ENCODE measurements at places on chromosomes 6 and 20.

DNA sequence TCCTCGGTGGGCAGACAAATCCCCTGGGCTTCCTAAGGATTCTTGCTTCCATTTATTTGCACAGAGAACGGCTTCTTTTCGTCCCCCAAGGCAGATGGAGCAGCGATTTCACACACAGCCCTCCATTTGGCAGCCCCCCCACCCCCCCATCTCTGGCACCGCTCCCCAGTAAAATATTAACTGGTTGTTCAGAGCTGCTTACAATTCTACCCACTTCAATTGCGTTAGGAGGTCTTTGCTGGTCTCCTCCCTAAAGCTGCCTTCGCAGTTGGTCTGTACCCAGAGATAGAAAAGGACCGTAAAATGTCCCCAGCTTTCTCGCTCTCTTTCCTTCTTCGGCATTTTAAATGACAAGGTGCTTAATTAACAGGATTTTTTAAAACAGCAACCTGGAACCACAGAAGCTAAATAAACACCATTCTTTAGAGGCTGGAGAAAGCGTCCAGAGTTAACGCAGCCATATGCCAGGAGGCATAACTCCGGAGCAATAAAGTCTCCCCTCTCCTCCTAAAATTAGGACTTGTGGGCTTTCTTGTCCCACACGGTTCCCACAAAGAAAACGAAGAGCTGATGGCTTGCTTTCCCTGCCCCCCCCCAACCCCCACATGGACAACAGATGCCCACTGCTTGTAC, 1.7 kb upstream of the ZMYND8 start:
- no peaks in the 10 kb centered on the region for H3K36me3 ChIP-seq
- H3K27me3 ChIP-seq = no peaks in the 10 kb centered on the region
- DNase-seq = no peak
- peaks cover 58% of the 10 kb centered on the region for H3K4me1 ChIP-seq
- H3K27ac ChIP-seq = peak overlapping the region; percentile 89
- H3K4me3 ChIP-seq = peak overlapping the region; percentile 68

GRCh38 chr20:52963131-52963530, 9.0 kb upstream of the TSHZ2 start:
- no peak overlapping the region for H3K27ac ChIP-seq
- no peak for DNase-seq
- H3K4me1 ChIP-seq = no peaks in the 10 kb centered on the region
- H3K36me3 ChIP-seq = no peaks in the 10 kb centered on the region
- H3K27me3 ChIP-seq = no peaks in the 10 kb centered on the region

DNA sequence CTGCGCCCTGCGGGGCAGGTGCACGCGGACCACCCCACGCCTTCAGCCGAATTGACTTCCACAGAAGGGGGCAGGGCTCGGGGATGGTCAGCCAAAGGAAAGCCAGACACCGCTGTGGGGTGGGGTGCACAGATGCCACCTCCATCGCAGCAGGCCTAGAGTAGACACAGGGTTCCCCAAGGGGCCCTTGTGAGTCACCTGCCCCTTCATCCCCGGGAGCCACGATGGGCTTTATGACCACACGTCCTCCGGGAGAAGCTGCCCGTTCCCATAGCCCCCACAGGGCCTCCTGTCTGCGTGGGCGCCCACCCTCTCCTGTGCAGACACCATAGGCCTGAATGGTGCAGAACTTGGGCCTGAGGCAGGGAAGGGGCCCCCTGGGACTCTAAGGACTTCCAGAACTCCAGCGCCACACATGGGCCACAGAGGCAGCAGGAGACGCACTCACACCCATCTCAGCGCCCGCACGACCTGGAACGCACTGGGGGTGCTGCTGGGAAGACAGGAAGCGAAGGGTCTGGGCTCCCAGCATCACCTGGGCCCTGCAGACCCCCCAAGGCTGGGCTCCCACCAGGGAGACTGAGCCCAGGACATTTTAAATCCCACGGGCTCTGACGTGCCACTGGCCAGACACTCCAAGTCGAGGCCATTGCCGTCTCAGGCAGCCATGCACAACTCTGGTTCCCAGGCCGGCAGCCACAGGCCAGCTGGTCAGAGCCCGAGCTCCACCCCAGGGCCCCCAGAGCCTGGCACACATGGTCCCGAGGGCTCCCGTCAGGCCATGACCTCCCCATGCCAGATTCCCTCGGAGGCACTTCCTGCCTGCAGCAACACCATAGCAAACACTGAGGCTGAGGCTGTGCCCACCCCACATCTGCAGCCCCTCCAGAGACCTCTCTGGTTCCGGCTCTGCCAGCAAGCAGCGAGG, 134.2 kb downstream of the DLL1 start:
- no peak overlapping the region for H3K27ac ChIP-seq
- peaks cover 7% of the 10 kb centered on the region for H3K4me1 ChIP-seq
- H3K36me3 ChIP-seq = no peaks in the 10 kb centered on the region
- no peaks in the 10 kb centered on the region for H3K27me3 ChIP-seq

- DNase-seq = no peak
- H3K36me3 ChIP-seq = no peaks in the 10 kb centered on the region
- no peak overlapping the region for H3K4me3 ChIP-seq
- H3K27me3 ChIP-seq = no peaks in the 10 kb centered on the region
- H3K4me1 ChIP-seq = peaks cover 33% of the 10 kb centered on the region
- no peak overlapping the region for H3K27ac ChIP-seq
Measured at GRCh38 chr6:44920952-44921491, 407.1 kb upstream of the RUNX2 start.

DNA sequence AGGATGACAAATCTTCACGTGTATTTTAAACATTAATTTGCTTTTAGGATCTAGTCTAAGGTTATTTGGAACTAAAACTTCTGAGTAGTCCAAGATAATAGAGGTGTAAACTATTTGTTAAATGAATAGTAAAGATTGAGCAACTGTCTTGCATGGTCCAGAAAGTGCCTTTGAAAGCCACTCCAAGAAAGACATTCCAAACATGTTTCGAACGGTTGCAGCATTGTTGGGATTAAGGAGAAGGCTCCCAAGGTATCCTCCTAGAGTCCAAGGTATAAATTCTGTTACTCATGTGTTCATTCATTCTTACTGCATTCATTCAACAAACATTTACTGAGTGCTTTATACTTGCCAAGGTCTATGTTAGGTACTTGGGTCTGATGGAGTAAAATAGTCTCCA, 28.8 kb upstream of the MYLK2 start:
- H3K27me3 ChIP-seq = no peaks in the 10 kb centered on the region
- no peaks in the 10 kb centered on the region for H3K36me3 ChIP-seq
- H3K4me3 ChIP-seq = no peak overlapping the region
- H3K4me1 ChIP-seq = no peaks in the 10 kb centered on the region

GRCh38 chr6:146957181-146958093, 246.8 kb upstream of the STXBP5 start:
- no peak overlapping the region for H3K27ac ChIP-seq
- no peaks in the 10 kb centered on the region for H3K36me3 ChIP-seq
- H3K27me3 ChIP-seq = no peaks in the 10 kb centered on the region
- no peak for DNase-seq
- H3K4me1 ChIP-seq = no peaks in the 10 kb centered on the region
- no peak overlapping the region for H3K4me3 ChIP-seq

DNA sequence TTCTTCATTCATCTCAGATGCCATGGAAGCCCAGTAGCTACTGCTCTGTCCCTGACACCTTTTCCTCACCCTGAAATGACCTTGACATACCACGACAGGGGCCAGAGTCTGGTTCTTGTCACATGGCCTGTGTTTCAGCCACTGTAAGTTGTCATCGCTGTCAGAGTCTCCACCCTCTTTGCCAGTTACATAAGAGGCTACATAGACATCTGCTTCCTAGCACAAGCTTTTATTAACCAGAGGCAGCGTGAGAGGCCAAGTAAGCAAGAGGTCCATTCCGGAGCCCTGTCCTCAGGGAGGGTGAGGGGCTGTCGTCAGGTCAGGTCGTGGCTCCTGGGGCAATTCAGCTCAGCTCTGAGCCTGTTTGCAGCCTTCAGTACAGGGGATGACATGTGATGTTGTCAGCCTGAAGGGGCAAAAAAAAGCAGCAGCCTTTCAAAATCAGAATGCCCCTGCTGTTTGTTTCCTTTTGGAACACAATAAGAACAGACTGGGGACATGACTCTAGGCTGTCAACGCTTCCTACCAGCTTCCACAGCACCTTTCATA, 146.3 kb downstream of the MTFR2 start:
- no peak for DNase-seq
- H3K27me3 ChIP-seq = no peaks in the 10 kb centered on the region
- H3K27ac ChIP-seq = no peak overlapping the region
- H3K36me3 ChIP-seq = no peaks in the 10 kb centered on the region
- H3K4me3 ChIP-seq = no peak overlapping the region

DNA sequence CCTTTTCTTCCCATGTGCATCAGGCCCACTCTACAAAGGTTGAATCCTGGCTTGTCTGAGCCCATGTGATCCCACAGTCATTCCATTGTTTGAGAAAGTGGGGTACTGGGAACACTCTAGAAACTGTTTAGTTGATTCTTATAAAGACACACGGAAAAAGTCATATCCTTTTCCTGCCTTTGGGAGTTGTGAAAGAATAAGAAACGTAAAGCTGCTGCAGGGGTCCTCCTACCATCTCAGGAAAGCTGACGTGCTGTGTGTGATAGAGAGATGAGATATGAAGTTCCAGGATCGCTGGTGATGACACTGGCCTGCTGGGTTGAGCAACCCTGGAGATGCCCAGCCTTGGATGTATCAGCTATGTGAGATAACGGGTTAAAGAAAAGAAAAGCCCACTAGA, 21.3 kb upstream of the HLA-DRB5 start:
- no peaks in the 10 kb centered on the region for H3K36me3 ChIP-seq
- H3K27ac ChIP-seq = no peak overlapping the region
- H3K4me1 ChIP-seq = no peaks in the 10 kb centered on the region
- no peak overlapping the region for H3K4me3 ChIP-seq

GRCh38 chr6:100901582-100901981, 20.5 kb upstream of the ASCC3 start:
- no peak overlapping the region for H3K27ac ChIP-seq
- no peaks in the 10 kb centered on the region for H3K27me3 ChIP-seq
- H3K36me3 ChIP-seq = no peaks in the 10 kb centered on the region

DNA sequence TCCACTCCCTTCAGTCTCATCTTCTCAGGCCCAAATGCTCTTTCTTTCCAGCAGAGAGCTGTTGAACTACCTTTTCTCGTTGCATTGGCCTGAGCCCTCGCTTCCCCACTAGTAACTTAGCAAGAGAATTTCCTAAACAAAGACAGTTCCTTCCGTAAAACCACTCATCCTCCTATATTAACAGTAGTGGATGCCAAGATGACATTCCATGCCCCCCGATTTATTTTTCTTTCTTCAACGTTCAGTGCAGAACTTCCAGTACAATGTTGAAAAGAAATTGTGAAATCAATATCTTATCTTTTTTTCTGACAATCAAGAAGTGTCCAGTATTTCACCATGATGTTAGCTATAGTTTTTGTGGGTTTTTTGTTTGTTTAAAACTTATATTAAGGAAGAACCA, 45.8 kb downstream of the SOX4 start:
- H3K36me3 ChIP-seq = no peaks in the 10 kb centered on the region
- no peak overlapping the region for H3K4me3 ChIP-seq
- no peaks in the 10 kb centered on the region for H3K4me1 ChIP-seq
- no peak overlapping the region for H3K27ac ChIP-seq
- DNase-seq = no peak

- peaks cover 25% of the 10 kb centered on the region for H3K27me3 ChIP-seq
- H3K36me3 ChIP-seq = no peaks in the 10 kb centered on the region
- DNase-seq = peak; percentile 7
- H3K4me1 ChIP-seq = no peaks in the 10 kb centered on the region
- H3K4me3 ChIP-seq = no peak overlapping the region
Measured at GRCh38 chr20:37564388-37565133, 36.9 kb upstream of the BLCAP start.

- H3K4me1 ChIP-seq = no peaks in the 10 kb centered on the region
- H3K27me3 ChIP-seq = no peaks in the 10 kb centered on the region
- H3K27ac ChIP-seq = no peak overlapping the region
- no peak for DNase-seq
- no peak overlapping the region for H3K4me3 ChIP-seq
- no peaks in the 10 kb centered on the region for H3K36me3 ChIP-seq
Measured at GRCh38 chr6:90375681-90376439, 79.2 kb upstream of the BACH2 start.

- H3K27ac ChIP-seq = no peak overlapping the region
- H3K27me3 ChIP-seq = peaks cover 6% of the 10 kb centered on the region
Measured at GRCh38 chr6:165849534-165850430, 186.7 kb upstream of the PDE10A start.

DNA sequence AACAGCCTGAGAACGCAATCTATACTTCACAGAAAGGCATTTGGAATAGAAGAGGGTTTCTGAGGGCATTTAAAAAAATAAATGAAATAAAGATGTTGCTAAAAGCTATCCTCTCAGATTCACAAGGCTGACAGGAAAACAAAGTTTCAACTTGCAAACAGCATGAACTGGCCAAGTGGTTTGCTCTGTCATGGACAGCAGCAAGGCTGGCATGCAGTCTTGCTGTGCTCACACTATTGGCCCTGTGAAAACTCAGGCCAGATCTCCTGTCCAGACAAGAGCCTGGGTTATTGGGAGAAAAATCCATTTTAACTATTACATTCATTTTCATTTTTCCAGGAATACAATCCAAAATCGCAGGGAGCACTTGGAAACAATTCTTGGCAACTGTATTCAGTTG, 506.2 kb upstream of the SLC35B3 start:
- no peak for DNase-seq
- H3K4me3 ChIP-seq = no peak overlapping the region
